Breast epithelium (tissue), 4 donors: ENCODE measurements at places on chromosomes 12 and 14.
A peak's percentile ranks its signal among the peaks of the same experiment; 100 is the strongest.

DNA sequence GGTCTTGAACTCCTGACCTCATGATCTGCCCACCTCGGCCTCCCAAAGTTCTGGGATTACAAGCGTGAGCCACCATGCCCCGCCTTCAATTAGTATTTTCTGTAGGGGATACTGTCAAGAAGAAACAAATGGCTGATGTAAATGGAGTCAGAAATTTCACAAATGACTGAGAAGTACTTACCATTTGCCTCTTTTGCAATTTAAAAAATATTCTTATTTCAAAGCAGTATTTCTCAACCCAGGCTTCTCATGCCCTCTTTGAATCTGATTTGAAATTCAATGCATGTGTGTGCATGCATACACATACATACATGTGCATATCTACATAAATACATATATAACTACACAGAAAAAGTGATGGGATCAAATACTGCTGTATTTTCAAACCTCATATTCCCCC, 4.4 kb downstream of the PSMA6 start:
- DNase-seq: no peak

DNA sequence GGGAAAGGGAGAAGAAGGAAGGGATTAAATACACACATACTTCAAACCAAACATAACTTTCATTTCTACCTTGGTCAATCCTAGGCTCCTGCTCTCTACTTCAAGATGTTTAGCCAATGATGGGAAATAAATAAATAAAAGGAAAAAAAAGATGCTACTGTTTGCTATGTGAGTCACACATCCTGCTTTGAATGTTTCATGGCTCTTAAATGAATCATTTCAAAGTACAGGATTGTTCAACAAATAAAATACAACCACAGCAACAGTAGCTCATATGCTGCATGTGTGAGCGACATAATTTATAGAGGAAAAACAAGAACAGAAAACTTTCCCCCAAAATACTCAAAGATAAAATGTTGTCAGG, 54.3 kb upstream of the NPFF start:
- no peak for DNase-seq

- DNase-seq: no peak
Measured at GRCh38 chr12:56679883-56680575, 8.1 kb downstream of the PTGES3 start.

GRCh38 chr12:51717326-51717925, 126.4 kb downstream of the SCN8A start:
- DNase-seq: no peak

DNA sequence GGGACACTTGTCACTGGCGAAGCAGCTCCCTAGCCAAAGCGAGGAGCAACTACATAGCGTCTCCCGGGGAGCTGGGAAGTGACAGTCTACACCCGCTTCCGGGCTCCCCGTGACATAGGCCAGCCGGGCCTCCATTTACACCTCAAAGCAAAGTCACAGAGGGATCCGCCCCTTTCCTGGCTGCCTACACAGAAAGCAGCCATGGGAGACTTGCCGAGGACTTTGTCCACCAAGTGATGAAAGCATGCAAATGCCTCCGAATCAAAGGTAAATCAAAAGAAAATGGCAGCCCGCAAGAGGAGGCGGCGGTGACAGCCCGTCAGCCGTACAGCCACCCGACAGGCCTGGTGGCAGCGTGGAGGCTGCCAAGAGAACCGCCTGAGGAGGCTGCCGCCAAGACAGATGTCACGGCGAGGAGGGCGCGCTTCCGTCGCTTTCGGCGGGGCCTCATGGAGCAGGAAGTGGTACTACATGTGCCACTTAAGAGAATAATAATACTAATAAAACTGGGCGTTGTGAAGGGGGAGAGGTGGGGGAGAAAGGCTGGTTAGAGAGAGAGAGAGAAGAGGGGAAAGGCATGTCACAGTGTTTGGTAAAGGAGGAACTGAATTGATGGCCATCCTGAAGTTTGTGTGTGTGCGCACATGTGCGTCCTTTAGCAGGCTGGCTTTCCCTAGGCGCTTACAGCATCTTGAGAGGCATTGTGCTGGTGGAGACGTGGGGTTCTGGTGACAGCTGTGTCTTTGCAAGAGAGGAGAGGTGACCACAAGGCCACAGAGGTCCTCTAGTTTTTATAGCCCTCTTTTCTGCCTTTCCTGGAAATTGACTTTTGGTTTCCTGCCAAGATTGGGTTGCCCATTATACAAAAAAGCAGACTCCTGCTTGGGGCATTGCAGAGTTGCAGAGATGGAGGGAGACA, 661.7 kb downstream of the VRK1 start:
- DNase-seq: no peak

GRCh38 chr12:108236366-108236765, 102.7 kb downstream of the CMKLR1 start:
- no peak for DNase-seq

DNA sequence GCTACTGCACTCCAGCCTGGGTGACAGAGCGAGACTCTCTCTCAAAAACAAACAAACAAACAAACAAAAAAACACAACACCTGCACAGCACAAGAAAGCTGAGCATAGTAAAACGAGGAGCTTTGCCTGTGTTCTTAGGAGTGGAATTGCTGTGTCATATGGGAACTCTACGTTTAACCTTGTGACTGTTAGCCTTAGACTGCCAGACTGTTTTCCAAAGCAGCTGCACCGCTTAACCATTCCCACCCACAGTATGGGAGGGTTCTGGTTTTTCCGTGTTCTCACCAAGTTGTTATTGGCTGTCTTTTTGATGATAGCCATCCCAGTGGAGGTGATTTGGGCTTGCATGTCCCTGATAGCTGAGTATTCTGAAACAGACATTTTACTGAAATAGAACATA, 9.2 kb downstream of the WNT5B start:
- DNase-seq: no peak

DNA sequence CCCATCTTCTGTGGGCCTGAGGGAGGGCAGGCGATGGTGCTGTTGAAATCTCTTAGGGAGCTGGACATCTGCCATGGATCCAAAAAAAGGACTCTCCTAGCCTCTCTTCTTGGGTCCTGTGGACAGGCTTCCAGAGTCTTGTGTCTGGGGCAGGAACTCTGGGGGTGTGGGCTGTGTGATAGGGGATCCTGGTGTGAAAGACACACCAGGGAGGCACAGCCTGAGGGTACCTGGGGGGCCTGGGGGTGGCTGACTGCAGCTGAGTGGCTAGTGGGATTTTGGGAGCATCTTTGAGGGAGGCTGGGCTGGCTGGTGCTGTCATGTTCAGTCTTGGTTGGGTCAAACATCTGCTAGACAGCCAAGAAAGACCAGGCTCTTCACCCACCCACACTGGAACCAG, 1.8 kb upstream of the KRT83 start:
- no peak for DNase-seq

- DNase-seq: no peak
Measured at GRCh38 chr12:121495746-121496145, 85.1 kb downstream of the KDM2B start.

GRCh38 chr14:101054671-101055070, 151.1 kb upstream of the RTL1 start:
- no peak for DNase-seq

GRCh38 chr12:119334430-119335170, at the start of gene CCDC60:
TSS of gene CCDC60 (plus strand) at chr12:119334729. CDS start at chr12:119335177, 448 bp downstream.
- DNase-seq: no peak

- DNase-seq: no peak
Measured at GRCh38 chr12:79997096-79997791, 62.3 kb upstream of the PPP1R12A start.

DNA sequence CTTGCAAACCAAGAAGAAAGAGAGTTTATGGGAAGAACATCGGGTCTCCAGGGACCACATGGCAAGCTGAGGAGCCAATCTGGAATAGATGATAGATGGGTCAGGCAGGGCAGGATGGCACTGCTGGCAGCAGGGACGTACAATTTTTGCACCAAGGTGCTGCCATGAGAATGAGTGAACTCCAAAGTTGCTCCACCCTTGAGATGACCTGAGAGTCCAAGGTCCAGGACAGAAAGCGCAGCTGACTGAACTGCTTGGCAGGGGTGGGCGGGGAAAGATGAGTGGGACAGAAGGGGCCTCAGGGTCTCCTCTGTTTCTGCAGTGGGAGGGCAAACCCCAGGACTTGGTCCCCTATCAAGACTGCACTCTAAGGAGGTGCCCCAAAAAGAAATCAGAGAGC, 136.7 kb upstream of the GSC start:
- DNase-seq: no peak

- peak; percentile 21 for DNase-seq
Measured at GRCh38 chr12:110743571-110744093, 941 bp upstream of the PPP1CC start.

DNA sequence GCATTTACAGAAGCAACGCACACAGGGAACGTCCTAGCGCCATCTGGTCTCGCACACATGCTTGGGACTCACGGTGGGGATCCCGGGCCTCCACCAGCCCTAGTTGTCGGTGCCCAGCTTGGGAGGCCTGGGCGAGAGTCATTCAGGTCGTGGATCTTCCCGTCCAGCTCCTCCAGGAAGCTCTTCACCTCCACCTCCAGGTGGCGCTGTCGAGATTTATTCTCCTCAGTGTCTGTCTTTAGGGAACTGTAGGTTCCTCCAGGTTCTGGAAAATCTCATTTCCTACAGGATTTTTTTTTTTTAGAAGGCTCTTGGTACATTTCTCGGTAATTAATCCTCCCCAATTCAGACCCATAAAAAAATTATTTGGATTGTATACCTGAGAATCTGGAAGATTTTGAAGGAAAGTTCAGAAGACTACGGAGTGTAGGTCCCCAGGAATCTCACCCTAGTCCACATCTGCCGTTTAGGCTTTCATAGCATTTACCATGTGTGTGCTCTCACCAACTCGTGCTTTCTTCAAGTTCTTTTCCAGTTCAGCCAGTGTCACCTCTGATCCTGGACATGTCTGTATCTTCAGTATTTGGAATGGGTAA, 910.0 kb downstream of the TMEM121 start:
- no peak for DNase-seq

GRCh38 chr12:57902478-57902969, 38.8 kb upstream of the ATP23 start:
- no peak for DNase-seq

DNA sequence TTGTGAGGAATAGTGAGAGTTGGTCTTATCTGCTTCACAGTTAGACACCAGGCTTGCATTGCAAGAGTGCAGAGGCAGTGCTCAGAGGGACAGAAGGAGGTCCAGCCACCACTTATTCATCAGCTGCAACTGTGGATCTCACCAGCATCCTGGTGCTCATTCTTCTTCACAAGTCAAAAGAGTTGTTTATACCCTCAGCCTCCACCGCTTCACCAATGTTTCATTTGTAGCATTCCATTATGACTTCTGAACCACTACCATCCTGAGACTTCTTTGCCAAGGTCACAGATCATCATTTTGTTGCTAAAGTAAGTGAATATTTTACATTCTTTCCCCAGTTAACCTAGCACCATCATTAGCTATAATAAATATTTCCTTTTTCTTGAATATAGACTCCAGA, 230.5 kb upstream of the KITLG start:
- no peak for DNase-seq

GRCh38 chr14:68939181-68939892, 39.8 kb downstream of the ACTN1 start:
- DNase-seq: no peak

DNA sequence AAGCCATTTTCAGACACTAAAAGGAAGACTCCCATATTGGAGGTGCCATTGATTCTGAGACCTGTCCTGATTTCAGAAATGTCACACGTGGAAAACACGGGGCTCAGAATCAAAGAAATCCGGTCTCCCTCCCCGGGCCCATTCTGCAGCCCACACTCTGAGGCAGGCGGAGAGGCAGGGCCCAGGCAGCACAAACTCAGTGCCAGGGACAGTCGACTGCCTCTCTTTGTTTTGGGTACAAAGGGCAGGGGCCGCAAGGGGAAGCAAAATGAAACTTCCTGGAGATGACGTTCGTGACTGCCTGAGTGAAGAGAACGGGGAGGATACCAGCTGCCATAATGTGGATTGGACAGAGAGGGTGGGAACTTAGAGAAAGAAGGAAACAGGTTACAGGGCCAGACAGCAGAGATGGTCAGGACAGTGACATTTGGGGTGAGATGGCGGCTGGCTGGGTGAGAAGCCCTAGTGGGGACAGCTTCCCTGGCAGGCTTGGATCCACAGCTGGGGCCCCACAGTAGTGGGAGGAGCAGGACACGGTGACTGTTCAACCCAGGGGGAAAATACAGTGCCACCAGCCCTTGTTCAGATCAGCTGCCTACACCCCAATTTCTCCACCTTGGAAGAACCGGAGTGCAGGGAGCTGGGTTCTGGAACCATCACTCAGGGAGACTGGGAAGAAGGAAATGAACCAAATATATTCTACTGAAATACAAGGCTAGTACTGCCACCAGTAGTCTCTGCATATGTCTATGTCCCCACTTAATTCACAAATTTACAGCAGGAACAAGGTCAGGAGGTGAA, 8.1 kb downstream of the GAPDH start:
- no peak for DNase-seq
